ENCODE measurements at places on chromosomes 1 and 21.

DNA sequence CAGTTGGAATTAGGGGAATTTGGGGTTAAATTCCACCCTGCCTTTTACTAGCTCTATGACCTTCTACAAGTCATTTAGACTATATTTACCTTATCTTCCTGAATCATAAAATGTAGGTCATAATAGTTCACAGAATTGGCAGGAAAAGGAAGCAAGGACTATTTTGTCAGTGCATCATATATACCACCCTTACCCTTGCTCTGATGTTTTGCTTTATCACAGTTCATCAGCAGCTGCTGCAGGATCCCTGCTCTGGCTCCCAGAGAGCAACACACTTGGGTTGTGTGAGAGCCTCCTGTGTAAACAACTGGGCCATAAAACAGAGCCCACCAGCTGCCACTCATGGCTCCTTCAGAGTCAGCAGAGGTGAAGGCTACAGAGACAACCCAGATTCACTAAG lies 631.6 kb upstream of the CAMK1G start:
- DNase-seq = no peak

DNA sequence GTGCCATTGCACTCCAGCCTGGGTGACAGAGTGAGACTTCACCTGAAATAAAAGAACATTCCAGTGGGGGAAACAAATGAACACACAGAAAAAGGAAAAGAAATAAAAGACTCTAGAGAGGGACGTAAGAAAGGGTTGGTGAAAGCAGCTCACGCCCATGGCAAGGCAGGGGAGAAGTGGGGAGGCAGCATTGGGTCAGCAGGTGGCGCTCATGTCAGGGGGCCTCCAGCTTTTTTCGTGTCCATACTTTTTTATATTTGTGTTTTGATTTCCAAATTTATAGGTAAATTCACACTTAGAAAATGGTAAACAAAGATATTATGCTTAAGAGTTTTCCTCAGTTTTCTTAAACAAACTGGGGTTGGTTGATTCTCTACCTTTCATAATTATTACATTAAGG lies 45.5 kb downstream of the VPS13D start:
- no peak for DNase-seq

DNA sequence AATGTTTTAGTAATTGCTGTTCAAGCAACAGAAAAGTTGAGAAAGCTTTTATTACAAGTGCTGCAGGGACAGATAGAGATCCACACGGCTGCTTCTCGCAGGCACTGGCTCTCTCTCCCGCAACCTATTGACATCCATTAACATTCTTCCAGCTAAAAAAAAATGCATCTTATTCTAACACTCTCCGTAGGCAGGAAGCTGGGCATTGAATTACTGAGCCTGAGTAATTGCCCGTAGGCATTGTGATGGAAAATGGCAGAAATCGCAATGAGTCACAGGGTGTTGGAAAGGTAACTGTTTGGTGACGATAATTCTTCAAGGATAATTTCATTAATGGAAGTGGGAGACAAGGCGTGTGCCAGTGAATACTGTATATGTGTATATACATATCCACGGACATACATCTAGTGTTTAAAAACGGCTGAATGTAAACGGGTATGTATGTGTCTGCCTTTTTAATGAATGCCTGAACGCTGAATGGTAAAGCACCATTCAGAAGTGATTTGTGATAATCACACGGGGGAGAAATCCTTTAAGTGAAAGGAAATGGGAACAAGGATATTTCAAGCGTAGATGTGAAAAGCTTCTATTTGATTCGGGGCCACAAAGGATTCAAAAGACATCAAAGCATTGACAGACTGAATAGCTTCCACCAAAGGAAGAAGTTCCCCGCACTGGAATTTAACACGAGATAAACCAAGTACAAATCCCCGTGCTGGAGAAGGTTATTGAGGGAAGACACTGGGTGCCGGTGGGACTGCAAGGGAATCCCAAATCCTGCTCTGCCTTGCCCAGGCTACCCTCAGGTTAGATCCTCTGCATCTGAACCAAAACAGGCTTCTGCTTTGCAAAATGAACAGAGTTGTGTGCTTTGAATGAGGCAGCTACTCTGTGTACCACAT lies 567.2 kb downstream of the NPHP4 start:
- no peak for DNase-seq

- no peak for DNase-seq
Observed at GRCh38 chr1:26281091-26281958, 1.4 kb downstream of the SH3BGRL3 start.

- DNase-seq = no peak
Observed at GRCh38 chr1:69510026-69510425, 57.7 kb upstream of the LRRC7 start.
